ENCODE measurements at places on chromosomes 7 and 10.

DNA sequence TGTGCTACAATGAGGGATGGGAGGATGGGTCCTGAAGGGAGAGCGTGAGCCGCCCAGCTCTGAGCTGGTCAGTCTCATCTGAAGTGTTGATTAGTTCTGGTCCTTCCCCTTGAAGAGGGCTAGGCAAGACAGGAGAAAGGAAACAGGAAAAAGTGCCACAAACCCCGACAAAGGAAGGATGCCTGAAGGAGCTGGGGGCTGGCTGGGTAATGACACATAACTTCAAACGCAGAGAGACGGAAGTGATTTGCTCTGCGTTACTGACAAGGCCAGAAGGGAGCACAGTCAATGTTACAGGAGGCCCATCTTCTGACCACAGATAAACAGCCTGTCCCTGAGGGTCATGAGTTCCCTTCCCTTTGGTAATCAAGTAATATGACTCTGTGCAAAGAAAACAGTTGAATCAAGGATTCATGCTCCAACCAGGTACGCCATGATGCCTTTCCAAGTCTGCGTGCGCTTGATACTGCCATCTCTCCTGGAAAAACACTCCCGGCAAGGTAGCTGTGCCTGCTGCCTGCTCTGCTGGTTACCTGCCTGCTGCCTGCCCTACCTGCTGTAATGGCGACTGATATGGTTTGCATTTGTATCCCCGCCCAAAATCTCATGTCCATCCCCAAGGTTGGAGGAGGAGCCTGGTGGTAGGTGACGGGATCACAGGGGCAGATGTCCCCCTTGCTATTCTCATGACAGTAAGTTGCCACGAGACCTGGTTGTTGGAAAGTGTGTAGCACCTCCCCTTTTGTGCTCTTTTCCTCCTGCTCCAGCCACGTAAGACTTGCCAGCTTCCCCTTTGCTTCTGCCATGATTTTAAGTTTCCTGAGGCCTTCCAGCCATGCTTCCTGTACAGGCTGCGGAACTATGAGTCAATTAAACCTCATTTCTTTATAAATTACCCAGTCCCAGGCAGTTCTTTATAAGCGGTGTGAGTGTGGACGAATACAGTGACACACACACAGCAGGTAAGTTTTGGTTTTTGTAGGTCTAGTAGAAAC, 57.9 kb downstream of the GRB10 start:
- DNase-seq, result no peak

- no peak for DNase-seq
Measured at GRCh38 chr10:97101166-97101940, 84.4 kb downstream of the SLIT1 start.

- DNase-seq, result no peak
Measured at GRCh38 chr10:86254526-86255174, 111.9 kb downstream of the GRID1 start.

- DNase-seq, result peak; percentile 38
Measured at GRCh38 chr10:6507311-6507710, 72.8 kb downstream of the PRKCQ start.

- DNase-seq, result no peak
Measured at GRCh38 chr7:120867932-120868331, 10.0 kb upstream of the TSPAN12 start.

DNA sequence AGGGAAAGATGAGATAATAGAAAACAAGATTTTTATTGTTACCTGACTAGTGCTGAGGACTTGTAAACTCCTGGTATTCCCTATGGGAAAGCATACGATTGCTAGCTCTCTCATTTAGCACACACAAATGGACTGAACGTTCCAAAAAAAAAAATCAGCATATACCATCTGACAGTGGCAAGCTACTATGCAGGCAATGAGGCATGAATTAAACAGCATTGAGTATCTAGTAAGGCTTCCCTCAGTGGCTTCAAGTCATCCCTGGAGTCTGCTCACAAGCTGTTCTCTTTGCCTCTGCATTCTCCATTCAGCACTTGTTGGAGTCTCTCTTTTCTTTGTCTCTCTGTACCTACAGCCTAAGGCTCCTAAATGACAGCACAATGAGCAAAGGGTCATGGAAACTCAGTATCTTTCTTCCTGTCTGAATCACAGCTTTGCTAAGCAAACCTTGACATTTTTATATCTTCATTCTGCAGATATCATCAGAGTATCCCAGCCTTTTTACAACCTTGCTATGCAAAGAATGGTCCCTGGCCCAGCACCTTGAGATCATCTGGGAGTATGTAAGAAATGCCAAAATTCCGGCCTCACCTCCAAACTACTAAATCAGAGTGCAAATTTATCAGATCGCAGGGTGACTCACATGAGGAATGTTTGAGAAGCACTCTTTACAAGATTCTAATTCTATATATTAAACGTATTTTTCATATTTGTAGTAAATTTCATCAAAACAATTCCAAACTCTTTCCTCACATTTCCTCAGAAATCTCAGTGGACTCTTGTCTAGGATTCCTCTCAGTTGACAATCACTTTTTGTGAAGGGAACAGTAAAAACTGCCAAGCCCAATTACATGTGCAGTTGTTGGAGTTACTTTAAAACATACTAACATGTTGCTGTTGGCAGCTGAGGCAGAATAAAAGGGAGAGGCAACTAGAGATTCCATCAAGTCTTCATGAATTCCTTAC, 10.8 kb upstream of the LIPA start:
- DNase-seq, result no peak

GRCh38 chr7:15543256-15543655, 18.6 kb downstream of the AGMO start:
- no peak for DNase-seq

DNA sequence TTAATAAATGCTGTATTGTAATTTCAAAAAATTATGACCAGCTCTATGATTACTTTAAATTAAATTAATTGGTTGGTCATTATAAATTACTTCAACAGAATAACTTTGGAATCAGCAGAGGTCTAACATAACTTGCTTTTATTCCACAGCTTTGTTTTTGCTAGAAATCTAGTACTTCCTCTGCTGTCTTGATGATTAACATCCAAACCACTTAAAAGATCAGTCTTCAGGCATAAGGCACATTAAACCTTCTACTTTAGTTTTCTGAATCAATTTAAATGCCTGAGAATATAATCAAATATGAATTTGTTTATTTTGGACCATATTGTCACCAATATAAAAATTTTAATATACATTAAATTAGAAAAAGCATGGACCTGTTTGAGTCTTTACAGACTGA, 465.3 kb downstream of the ARL4A start:
- DNase-seq, result no peak

GRCh38 chr10:85615556-85615955, 751.0 kb downstream of the GRID1 start:
- no peak for DNase-seq

GRCh38 chr7:77427996-77428603, 12.0 kb upstream of the GSAP start:
- no peak for DNase-seq

GRCh38 chr7:30936650-30937245, 25.1 kb downstream of the AQP1 start:
- no peak for DNase-seq

- DNase-seq, result no peak
Measured at GRCh38 chr10:117899181-117899683, 147.5 kb downstream of the RAB11FIP2 start.

Data from stimulated activated CD8-positive, alpha-beta memory T cell treated with anti-CD3 and anti-CD28 coated beads, Interleukin-15, amount 100 ng/mL, for 48 hours (primary cell).